ENCODE measurements at places on chromosomes 12 and 14. TPM values are rescaled to one million over a fixed set of nuclear protein-coding genes. Genes with fewer than 3 reads are reported as not detected.
A peak's percentile ranks its signal among the peaks of the same experiment; 100 is the strongest.

GRCh38 chr12:122998316-122998715, 17.8 kb downstream of the ARL6IP4 start:
- peak; percentile 43 for DNase-seq

GRCh38 chr12:1635301-1636095, 6.5 kb downstream of the WNT5B start:
- DNase-seq: peak; percentile 62

DNA sequence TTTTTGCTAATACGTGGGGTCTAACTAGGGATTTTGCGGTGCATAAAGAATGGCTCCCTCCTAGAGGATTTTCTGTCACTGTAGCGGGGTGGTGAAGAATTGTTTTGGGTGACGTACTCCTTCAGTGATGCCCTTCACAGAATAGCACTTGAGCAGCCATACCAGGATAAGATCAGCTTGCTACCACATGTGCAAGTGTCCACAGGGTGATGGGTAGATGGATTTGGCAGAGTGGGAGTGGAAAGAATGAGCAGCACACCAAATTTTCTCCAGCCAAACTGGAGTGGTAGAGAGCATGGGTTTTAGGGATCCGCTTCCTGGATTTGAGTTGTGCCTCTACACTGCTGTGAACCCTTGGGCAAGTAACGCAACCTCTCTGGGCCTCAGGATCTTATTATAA, 2.3 kb downstream of the TCP11L2 start:
- DNase-seq: no peak

DNA sequence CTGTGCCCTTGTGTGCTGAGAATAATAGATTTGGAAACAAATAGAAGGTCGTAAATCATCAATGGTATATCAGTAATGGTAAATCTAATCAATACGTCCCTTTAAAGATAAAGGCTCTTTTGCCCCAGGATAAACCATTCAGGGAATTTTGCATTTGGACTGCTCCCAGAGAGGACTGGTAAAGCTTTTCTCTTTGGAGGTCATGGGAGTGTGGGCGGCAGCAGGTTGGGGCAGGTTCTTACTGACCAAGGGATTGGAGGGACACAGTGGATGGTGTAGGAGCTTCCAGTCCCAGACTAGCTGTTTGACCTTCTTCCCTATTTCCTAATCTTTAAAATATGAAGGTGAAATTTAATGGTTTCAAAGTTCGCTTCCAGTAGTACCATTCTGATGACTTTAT, 87.8 kb upstream of the NTF3 start:
- no peak for DNase-seq

DNA sequence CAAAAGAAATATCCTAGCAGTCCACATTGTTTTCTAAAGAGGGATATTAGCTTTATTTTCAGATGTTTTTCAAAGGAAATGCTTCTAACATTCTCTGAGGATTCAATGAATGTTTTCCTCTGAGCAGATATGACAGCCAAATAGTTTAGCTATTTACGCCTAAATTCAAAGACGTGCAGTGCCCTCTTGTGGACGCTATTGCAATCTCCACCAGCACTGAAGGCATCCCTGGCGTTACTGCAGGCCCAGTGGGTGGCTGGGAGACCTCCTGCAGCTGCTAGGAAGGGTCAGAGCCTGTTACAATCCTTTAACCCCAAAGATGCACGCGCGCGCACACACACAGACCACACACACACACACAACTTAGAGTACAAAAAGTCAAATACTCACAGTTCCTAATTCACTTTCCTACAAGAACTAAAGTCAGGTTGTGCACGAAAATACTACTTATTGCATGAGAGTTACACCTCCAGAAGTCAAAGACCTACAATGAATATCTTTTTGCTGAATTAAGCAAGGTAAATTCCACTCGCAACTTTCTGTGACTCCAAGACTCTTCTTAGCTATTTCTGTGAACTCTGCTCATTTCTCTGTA, 589.3 kb upstream of the TMEM132C start:
- peak; percentile 68 for DNase-seq

DNA sequence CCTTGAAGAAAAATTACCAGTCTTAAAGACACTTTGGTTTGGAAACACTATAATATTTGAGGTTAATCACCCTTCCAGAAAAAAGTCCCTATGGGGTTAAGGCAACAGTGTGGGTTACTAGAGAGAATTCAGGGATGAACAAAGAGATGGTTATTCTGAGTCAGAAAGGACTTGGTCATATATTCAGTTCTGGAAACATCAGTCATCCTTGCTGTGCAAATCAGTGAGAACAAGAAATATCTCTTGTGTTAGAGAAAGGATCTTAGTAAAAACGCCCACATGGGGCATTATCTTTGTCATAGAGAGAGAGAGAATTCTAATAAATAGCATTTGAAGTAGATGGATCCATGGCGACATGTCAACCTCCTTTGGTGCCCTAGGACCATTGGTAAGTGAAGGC, 59.4 kb upstream of the E2F7 start:
- peak; percentile 15 for DNase-seq

Gene LRFN5
- total RNA-seq: under 0.01 TPM

DNA sequence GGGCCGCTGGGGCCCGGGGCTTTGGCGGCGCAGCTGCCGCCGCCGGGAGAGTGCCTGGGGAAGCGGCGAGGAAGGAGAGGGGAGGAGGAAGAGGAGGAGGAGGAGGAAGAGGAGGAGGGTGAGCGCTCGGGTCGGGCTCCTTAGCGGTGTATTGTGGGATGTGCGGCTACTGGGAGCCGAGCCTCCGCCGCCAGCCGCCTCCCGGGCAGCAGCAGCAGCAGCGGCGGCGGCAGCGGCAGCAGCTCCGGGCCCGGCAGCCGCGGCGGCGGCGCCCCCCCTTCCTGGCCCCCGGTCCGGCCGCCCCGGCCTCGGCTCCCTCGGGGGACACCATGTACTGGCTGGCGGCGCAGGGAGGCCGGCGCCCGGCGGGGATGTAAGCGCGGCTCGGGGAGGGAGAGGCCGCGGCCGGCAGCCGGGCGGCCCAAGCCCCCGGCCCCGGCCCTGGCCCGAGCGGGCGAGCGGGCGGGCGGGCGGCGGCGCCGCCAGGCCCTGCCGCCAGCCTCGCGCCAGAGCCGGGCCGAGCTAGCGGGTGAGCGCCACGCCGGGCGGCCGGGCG, at the start of gene SETD1B:
Gene SETD1B (plus strand): TSS at position 149 of the 556 bp plus-strand sequence. CDS start 729 bp downstream, outside the sequence.
- peak; percentile 91 for DNase-seq

DNA sequence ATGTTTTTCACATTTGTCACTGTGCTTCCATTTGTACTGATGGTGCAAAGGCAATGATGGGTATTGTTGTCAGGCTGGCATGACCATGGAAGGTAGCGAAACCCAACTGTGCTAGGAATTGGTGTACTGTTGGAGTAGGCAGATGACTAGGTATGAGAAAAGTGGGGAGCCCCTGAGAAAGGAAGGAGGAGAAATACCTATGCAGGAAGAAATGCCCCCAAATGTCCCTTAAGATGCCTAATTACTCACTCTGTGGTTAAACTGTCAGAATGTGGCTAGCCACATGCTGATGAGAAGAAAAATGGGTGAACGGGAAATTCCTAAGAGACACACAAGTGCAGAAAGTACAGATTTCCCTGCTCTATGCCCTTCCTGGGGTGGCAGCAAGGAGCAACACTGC, 339.1 kb downstream of the TMEM132D start:
- DNase-seq: no peak

- DNase-seq: peak; percentile 80
Measured at GRCh38 chr12:81077329-81077685, 572 bp upstream of the ACSS3 start.

Gene SLC4A8
- 2.9 TPM for total RNA-seq

- no peak for DNase-seq
Measured at GRCh38 chr14:89941830-89942377, 12.6 kb downstream of the EFCAB11 start.

DNA sequence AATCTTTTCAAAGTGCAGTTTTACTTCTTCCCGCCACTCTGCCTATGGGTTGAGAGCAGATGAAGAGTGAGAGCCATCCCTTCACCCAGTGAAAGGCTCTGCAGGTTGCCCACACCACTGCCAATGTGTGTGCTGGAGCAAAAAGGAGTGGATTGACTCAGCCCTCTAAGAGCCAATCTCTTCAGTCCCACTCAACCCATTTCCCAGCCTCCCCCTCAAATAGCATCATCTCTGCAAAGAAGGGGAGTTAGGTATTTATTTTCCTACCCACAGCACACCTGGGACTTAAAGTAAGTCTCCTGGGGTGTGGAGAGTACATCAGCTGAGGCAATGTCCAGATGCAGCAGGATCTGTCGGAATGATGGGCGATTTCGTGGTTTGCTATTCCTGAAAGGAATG, 15.3 kb downstream of the MAP3K12 start:
- peak; percentile 63 for DNase-seq

DNA sequence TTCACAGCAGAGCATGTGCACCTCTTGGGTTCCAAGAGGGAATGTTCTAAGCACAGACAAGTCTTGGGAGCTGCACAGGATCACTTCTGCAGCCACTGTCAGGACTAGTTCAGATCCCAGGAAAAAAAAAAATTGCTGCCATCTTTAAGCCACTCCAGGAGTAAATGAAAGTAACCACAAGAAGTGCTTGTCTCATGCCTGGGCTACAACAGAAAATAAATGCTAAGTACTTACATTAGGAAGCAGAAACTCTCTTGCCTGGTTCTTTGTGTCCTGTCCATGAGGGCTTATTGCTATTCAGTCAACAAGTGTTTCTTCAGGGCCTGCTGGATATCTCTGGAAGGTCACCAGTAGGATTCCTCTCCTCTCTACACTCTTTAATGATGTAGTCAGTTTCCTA, 176.1 kb downstream of the KTN1 start:
- DNase-seq: no peak

Gene RERGL
- not detected for total RNA-seq

DNA sequence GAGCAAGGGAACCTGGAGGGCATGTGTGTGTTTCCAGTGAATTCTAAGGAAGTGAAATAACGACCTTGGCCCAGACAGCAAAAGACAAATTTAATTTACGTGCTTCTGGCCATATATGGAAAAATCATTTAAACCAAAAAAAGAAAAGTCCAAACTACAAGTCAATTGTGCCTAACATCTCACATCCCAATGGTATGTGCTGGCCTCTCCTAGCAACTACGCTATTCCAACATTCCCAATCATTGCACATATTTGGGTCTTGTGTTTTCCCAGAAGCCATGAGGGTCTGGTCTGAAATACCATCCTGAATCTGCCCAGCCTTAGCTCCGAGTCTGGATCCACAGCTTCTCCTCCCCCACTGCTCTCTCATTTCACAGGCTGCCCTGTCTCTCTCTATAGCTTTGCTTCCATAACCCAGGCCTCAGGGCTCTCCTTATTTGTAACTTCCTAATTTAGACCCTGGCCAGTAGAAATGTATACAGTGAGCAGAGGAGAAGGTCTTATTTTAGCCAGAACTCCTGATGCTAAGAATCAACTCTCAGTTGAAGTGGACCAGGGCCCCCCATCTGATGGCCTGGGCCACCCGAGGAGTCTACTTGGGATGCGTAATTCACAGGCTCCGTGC, 224.6 kb downstream of the ANO2 start:
- no peak for DNase-seq

Gene SIX1
- 21.5 TPM for total RNA-seq

Gene ZNF891
- 1.4 TPM for total RNA-seq

- peak; percentile 91 for DNase-seq
Measured at GRCh38 chr14:36662543-36663403, 1.1 kb downstream of the PAX9 start.

Gene CLEC4C
- total RNA-seq: not detected

- DNase-seq: no peak
Measured at GRCh38 chr12:89701606-89702206, 6.9 kb downstream of the ATP2B1 start.

- DNase-seq: no peak
Measured at GRCh38 chr12:50248411-50248810, 34.9 kb downstream of the LIMA1 start.

Gene KCNC2
- total RNA-seq: not detected

GRCh38 chr12:84874125-84874824, 38.3 kb downstream of the SLC6A15 start:
- peak; percentile 36 for DNase-seq

Gene ABCC9
- total RNA-seq: 28.3 TPM

Gene PTHLH
- total RNA-seq: 3.2 TPM

Gene PLA2G1B
- total RNA-seq: not detected

- peak; percentile 65 for DNase-seq
Measured at GRCh38 chr12:19547271-19547671, 108.0 kb downstream of the AEBP2 start.

- no peak for DNase-seq
Measured at GRCh38 chr12:82326905-82327503, 31.2 kb downstream of the CCDC59 start.

DNA sequence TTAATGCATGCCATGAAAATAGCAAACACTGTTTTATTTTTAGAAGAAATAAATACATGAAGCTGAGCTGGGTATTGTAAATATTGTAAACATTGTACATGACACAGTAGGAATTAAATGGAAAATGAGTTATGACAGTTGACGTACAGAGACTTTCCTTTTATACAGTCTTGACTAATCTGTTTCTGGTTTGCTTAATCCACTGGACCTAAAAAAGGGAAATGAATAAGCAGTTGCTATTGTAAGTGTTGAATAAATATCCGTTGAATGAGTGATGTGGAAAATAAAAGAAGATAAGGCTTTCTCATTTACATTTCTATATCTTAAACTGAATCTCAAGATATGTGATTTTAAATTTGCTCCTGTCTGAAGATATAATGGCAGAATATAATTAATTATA, 15.0 kb downstream of the PMCH start:
- DNase-seq: no peak

GRCh38 chr12:50203691-50204090, 36.5 kb upstream of the CERS5 start:
- no peak for DNase-seq

Gene PPP1R12A
- total RNA-seq: 165 TPM

GRCh38 chr12:112584266-112584722, 165.5 kb downstream of the PTPN11 start:
- DNase-seq: no peak

- DNase-seq: no peak
Measured at GRCh38 chr12:6205144-6205539, 4.9 kb downstream of the CD9 start.

GRCh38 chr14:103698380-103699260, 16.6 kb downstream of the XRCC3 start:
- DNase-seq: peak; percentile 80

Gene GLS2
- total RNA-seq: 0.36 TPM

GRCh38 chr12:119423285-119423684, 88.8 kb downstream of the CCDC60 start:
- DNase-seq: no peak

DNA sequence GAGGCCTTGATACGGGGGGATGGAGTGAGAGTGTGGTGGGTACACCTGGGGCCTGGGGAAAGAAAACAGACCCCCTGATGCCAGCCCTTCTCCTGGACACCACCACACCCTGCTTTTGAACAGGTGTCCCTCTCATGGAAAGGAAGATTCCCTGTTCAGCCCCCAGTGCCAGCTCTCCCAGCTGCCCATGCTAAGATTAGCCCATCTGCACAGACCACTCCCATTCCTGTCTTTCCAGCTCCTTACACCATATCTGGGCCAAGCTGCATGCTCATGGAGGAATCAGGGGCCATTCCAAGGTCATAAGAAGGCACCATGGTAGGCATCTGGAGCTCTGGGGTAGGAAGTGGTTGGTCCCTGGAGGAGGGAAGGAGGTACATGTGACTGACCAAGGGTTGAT, 9.6 kb downstream of the NAB2 start:
- peak; percentile 15 for DNase-seq

Gene NXPH4
- 0.88 TPM for total RNA-seq
